Left renal pelvis (tissue), 4 donors: ENCODE measurements at places on chromosomes 13 and 19. TPM values are rescaled to one million over a fixed set of nuclear protein-coding genes. Genes with fewer than 3 reads are reported as not detected.

CDX2 gene
- polyA plus RNA-seq, result not detected

B3GNT8 gene
- polyA plus RNA-seq, result 3.7 TPM

GRCh38 chr19:45428384-45429231 lies 4.9 kb upstream of the ERCC1 start:
- no peak for DNase-seq

- DNase-seq, result no peak
Observed at GRCh38 chr13:85567909-85568308, 231.3 kb downstream of the SLITRK6 start.
